ENCODE measurements at places on chromosomes 3 and 15. TPM values are rescaled to one million over a fixed set of nuclear protein-coding genes. Genes with fewer than 3 reads are reported as not detected.

DNA sequence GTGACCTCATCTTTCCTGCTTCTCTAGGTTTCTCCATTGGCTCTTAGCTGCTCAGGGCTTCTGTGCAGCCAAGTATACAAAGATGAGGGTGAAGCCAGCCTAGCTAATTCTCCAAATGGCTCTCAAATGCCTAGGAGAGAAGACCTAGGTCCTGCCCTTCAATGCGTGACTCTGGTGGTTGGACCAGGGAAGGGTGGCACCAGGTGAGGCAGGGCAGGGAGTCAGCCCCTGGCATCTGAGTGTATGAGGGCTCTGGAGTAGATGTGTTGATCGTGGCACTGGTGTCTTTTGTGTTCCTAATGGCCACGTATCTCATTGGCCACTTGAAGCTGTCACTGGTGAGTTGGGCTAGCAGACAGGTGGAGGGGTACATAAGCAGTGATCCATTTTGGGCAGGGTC lies 59.8 kb downstream of the PDIA5 start:
- H3K27ac ChIP-seq, result no peak overlapping the region
- peaks cover 17% of the 10 kb centered on the region for H3K36me3 ChIP-seq
- H3K4me1 ChIP-seq, result peaks cover 8% of the 10 kb centered on the region
- no peak for DNase-seq

- no peak for DNase-seq
- peaks cover 5% of the 10 kb centered on the region for H3K4me1 ChIP-seq
- H3K27ac ChIP-seq, result no peak overlapping the region
- no peak overlapping the region for H3K4me3 ChIP-seq
Observed at GRCh38 chr3:99648101-99648500, 9.7 kb downstream of the COL8A1 start.

DNA sequence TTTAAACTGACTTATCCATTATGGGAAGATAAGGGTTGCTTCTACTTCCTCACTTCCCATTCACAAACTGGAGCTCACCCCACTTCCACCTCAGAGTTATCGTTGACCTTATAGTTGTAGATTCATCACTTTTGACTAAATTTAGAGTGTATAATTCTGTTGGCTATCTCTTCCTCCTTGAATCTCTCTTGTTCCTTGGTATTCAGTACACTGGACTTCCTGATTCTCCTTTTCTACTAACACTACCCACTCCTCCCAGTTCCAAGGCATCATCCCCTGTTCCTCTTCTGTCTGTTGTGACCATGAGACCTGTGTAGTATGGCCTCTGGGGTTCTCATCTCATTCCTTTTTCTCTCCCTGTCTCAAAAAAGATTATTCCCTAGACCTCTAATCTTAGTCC lies 5.9 kb upstream of the GPR87 start:
- no peaks in the 10 kb centered on the region for H3K27me3 ChIP-seq
- no peak overlapping the region for H3K27ac ChIP-seq
- H3K4me3 ChIP-seq, result no peak overlapping the region
- peaks cover 34% of the 10 kb centered on the region for H3K4me1 ChIP-seq

- no peak overlapping the region for H3K4me3 ChIP-seq
- DNase-seq, result no peak
- H3K4me1 ChIP-seq, result peaks cover 25% of the 10 kb centered on the region
- no peaks in the 10 kb centered on the region for H3K36me3 ChIP-seq
Observed at GRCh38 chr3:57226176-57226575, 1.4 kb upstream of the APPL1 start.

- H3K36me3 ChIP-seq, result peaks cover 3% of the 10 kb centered on the region
- peak overlapping the region; percentile 61 for H3K27ac ChIP-seq
- peaks cover 51% of the 10 kb centered on the region for H3K27me3 ChIP-seq
- H3K4me1 ChIP-seq, result peaks cover 20% of the 10 kb centered on the region
- no peak for DNase-seq
Observed at GRCh38 chr15:70023769-70024491, 73.8 kb downstream of the TLE3 start.

CLPX gene
- total RNA-seq, result 60.8 TPM

MYEF2 gene
- total RNA-seq, result 111 TPM
